Ovary (tissue), 10 donors: ENCODE measurements at places on chromosomes 5 and 9. TPM values are rescaled to one million over a fixed set of nuclear protein-coding genes. Genes with fewer than 3 reads are reported as not detected.

PALM2AKAP2 gene
- total RNA-seq: 2.9 TPM

CNTLN gene
- total RNA-seq: 22.4 TPM

DNA sequence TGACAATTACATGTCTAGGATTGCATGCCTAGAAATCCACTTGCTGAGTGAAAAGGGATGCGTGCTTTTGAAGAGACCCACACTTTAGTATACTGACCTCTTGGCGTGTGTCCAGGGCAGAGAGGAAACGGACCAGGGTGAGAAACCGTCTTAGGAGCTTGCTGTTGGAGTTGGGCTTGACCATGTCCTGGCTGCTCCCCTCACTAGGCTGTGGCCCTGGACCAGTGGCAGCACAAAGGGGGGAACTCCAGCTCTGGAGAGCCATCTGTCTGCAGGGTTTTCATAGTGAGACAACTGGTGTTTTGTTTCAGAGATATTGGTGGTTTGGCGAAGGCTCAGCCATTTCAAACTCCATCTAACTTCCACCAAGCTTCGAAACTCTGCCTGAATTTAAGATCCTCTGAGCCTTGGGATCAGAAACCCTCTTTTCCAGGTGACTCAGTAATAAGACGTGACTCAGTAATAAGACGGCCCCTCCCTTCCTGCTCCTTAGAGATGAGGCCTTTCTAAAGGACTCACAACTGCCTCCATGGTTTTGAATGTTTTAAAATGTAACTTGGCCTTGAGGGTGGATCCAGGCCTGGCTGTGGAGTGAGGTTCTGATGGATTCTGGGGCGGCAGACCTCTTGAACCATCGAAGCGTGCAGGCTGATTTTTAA is 165.8 kb downstream of the MELK start:
- peak; percentile 26 for DNase-seq

DNA sequence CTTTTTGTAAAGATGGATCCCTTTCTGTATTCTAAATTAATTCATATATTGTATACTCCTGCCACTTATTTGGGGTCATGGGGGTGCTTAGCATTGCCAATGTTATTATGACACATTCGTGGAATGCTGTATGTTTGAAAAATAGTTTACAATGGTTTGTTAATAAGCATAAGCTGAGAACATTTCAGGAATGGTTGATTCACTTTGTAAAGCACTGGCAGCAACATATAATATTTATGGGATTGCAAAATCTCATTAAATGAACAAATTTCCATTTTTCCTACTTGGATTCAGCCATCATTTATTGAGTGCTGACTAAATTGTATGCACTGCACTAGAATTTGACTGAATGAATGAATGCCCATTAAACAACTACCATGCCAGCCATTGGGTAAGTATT is 215.2 kb upstream of the KLF4 start:
- no peak for DNase-seq

DNA sequence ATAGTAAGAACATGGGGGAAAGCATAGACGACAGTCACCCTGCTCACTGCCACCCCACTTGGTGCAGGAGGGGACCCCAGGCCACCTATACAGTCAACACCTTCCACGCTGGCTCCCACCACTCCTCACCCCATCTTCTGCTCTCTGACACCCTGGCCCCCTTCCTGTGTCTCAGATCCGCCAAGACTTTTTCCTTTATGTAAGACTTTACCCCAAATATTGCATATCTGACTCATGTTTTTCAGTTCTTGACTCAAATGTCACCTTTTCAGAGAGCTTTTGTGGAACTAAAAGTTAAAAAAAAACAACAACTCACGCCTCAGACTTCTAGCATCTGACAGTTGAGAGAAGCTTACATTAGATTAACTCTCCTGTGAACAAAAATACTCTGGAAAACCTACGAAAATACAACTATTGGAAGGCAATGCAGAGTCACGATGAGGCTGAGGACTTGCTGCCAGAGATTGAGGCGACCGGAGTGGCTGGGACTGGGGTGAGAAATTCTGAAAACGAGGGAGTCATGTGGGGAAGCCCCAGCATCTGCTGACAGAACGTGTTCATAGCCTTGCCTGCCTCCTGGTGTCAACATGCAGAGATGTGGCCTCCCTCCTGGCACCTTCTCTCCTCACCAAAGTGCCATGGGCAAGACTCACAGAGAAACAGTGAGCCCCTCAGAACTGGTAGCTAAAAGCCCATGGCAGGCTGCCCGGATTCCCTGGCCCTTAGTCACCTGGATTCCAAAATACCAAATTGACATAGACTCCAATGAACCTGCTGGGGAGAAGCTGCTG is 22.4 kb upstream of the FCN2 start:
- DNase-seq: peak; percentile 58

DNA sequence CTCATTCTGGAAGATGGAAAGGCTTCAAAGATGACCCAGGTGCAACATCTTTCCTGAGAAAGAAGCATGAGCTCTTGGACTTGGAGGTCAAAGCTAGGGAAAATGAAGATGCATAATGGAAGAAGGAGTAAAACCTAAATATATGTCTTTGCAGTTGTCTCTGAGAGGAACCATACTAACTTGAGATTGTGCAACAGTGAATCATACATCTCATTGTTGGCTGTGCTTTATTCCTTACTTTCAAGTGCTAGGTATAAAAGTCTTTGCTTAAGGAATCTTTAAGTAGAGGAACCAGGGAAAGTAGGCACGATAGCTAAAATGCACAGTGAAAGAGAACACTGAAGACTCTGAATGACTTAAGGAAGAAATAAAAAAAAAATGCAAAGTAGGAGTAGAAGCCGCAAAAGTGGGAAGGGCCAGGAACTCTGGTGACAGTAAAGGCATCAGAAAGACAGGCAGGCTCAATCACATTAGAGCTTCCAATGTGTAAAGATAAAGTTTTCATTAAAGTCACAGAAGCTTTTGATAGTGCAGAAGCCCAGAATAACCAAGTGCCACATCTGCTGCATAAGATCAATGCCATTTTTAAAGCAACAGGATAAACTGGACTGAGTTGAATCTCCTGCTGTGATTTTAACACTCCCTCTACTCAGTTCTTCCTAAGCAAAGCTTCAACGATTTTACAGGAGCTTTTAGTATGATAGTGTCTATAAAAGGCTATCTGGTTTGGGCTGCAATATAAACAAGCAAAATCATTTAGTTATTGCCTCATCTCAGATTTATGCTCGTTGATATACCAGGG is 432.3 kb upstream of the EDIL3 start:
- DNase-seq: no peak

GRCh38 chr5:138809391-138809790 is 56.2 kb downstream of the CTNNA1 start:
- DNase-seq: no peak

DNA sequence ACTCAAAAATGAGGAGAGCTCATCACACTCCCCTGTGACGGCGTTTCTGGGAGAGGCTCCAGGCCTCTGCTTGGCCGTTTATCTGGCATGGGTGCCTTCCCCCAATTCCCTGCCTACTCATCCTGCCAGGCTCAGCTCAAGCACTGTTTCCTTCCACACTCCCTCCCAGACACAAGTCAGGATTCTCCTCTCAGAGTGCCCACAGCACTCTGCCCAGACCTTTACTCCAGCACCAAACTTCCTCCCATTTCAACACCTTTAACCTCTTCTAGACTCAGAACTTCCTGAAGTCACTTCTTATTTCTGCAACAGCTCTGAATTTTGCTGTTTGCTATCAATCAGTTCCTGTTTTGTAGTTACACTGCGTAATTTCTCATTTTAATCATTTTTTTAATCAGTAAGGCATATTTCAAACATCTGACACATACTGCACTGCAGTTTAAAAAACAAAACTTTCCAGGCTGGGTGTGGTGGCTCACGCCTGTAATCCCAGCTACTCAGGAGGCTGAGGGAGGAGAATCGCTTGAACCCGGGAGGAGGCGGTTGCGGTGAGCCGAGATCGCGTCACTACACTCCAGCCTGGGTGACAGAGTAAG is 16.0 kb downstream of the TRMO start:
- no peak for DNase-seq
